ENCODE measurements at places on chromosomes 16 and 17.
A peak's percentile ranks its signal among the peaks of the same experiment; 100 is the strongest.

DNA sequence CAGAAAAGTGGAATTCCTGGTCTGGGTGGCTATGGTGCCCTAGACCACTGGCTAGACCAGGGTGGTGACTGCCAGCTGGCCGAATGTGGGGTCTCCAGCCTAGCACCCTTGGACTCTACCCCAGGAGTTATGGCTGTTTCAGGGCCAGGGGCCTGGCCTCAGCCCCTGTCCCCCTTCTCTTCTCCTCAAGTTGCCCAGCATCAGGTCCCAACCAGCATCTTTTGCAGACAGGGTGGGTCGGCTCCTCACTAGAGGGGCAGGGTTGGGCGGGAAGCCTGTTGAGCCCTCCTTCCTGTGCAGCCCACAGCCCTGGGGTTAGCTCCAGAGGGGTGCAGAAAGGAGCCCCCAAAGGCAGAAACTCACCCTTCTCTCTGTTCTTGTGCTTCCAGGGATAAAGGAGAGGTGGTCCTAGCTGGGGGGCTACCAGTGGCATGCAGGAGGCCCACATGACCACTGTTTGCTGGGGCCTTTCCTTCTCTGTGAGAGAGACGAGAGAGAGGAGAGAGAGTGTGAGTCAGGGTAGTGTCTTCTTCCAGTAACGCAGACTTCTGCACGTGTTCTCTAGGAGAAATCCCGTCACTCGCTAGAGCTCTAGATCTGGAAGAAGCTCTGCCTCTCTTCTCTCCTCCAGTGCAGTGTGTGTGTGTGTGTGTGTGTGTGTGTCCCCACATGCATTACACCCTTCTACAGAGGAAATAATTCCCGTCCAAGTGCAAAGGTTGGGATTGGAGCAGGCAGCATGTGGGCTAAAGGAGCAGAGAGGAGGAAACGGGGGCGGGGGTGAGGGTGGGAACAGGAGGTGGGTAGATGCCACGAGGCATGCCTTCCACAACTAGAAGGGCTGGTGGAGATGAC, 209.4 kb downstream of the SEC14L1 start:
- DNase-seq, result peak; percentile 49

DNA sequence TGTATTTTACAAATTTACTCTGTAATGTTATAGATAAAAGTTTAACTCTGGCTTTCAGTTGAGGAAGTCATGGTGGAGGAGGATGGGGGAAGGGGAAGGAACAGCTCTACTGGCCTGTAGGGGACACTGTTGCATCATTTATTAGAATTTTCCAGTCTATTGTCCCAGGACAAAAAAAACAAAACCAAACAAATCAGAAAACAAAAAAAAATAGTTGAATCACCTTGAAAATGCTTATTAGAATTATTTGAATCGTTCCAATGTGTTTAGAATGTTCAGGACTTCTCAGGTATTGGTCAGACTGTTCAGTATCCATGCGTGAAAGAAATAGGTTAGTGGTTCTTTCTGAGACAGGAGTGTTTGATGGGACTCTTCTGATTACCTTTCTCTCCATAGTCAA, 242.0 kb downstream of the FTO start:
- DNase-seq, result no peak

GRCh38 chr16:75288596-75289120, 37.2 kb upstream of the BCAR1 start:
- no peak for DNase-seq

DNA sequence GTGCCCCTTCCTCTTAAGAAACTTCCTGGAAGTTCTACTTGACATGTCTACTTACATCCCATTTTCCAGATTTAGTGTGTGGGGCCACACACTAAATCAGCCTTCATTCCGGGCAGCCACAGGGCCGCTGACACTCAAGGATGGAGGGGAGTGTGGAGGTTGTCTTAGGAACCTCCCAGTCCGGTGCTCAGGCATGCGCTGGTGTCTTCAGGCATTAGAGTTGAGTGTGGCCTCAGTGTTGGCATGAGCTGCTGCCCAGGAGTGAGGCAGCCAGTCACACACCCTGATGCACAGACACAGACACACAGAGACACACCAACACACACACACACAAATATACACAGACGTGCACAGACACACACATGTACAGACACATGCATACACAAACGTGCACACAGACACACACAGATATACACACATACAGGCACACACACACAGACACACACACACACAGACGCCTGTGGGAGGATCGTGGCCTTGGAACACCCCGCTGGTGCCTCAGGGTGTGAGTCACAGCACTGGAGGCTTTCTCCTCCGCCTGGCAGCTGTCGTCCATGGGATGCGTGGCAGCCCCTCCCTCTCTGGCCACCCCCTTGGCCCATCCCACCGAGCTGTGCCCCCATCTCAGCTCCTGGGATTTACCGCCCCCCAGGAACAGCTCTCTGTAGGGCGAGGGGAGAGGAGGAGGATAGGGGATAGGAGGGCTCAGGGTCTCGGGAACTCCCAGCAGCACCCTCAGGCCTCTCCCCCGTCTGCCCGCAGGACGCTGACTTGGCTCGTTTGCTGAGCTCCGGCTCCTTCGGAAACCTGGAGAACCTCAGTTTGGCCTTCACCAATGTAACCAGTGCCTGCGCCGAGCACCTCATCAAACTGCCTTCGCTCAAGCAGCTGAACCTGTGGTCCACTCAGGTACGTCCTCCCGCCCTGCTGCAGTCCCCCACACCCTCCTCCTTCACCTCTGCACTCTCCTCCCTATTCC, 75.6 kb upstream of the PLCG2 start:
- DNase-seq, result no peak

DNA sequence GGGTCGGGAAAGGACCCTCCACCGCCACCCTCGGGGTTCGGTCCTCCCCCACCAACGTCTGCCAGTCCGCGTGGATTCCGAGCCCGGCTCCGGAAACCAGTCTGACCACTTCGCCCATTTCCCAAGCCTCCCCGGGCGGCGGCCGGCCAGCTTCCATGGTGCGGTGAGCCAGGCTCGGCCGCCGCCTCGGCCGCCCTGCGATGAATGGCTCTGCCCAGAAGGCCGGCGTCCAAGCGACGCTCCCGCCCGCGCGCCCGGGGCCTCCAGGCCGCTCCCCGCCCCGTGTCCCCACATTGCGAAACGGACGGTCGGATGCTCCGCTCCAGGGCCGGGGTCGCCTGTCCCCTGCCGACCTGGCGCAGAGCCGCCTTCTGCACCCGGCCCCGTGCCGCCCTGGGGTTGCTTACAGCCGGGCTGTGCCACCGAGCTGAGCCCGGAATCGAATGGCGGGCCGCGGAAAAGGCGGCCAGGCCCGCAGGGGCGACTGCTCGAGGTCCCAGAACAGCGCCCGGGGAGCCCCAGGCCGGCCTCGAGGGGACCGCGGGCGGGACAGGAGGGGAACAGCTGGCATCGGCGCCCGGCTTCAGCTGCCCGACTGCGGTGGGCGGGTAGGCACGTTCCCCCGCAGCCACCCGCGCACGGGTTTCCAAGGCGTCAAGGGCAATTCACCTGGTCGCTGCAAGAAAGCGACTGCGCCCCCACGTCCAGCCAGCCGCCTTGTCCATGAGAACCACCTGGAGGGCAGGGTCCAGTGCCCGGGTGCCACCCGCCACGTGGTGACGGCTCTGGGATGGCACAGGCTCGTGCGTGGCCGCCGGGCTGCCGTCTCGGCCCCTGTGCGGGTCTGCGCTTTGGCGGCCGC, 18.3 kb upstream of the CBX8 start:
- no peak for DNase-seq

DNA sequence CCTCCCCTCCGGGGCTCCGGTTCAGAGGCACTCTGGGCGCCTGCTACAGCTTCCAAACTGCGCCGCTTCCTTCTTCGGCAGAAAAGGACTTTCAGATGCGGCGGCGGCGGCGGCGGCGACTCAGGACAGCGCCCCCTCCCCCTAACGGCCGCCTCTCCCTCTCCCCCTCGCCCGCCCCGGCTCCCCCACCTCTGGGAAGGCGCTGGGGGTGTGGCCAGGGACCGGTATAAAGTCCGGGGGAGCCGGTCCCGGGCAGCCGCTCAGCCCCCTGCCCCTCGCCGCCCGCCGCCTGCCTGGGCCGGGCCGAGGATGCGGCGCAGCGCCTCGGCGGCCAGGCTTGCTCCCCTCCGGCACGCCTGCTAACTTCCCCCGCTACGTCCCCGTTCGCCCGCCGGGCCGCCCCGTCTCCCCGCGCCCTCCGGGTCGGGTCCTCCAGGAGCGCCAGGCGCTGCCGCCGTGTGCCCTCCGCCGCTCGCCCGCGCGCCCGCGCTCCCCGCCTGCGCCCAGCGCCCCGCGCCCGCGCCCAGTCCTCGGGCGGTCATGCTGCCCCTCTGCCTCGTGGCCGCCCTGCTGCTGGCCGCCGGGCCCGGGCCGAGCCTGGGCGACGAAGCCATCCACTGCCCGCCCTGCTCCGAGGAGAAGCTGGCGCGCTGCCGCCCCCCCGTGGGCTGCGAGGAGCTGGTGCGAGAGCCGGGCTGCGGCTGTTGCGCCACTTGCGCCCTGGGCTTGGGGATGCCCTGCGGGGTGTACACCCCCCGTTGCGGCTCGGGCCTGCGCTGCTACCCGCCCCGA, at the start of gene IGFBP4:
IGFBP4 (plus strand) TSS at position 255 of the 792 bp plus-strand sequence; CDS start at position 541, 286 bp downstream.
- peak; percentile 88 for DNase-seq

DNA sequence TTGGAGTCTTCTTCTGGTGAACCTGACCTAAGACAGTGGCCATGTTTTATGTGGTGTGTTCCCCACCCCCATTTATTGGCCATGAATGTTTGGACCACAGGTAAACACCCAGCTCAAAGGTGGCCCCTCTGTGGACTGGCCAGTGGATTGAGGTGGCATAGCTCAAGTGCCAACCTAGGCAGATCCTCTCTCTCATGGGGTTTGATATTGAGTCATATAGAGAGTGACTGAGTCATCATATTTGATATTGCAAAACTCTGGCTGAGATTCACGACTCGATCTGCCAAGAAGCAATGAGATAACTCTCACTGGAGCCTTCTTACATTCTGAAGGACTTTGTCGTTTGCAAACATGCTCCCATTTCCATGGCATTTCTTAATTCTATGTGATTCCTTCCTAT, 10.5 kb upstream of the TEKT3 start:
- no peak for DNase-seq

- no peak for DNase-seq
These were observed 23.5 kb downstream of the XPO6 start for GRCh38 chr16:28188085-28188916.

DNA sequence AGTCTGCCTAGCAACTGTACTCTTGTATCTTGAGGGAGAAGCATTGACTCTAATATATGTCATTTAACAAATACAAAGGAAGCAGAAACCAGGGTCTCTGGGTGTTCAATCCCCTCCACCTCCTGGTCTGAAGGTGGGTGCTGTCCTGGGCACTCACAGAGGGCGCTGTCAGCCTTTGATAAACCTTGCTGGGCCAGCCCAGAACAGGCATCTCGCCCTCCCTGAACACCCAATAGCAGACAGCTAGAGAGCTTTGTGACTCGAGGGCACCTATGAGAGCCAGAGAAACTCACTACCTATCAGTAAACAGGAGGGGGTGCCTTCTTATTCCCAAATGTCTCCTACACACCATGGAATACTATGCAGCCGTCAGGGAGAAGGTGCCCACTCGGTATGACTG, 6.4 kb upstream of the PIPOX start:
- no peak for DNase-seq

GRCh38 chr16:86050111-86050510, 151.1 kb downstream of the IRF8 start:
- DNase-seq, result no peak

DNA sequence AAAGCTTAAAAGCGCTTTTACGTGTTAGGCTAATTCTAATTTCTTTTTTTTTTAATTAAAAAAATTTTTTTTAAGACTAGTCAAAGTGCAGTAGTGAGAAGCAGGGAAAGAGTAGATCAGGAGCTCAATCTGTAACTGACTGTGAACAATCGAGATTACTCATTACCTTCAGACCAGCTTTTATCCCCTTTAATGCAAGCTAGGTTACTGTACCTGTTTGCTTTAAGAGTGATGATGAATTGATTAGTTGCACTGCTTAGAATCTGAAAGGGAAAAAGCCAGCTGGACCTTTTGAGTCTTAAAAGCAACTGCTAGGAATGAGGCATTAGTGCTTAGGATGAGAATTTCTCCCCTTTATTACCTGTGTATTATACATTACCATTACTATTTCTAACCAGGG, 19.0 kb downstream of the PSMD11 start:
- no peak for DNase-seq

DNA sequence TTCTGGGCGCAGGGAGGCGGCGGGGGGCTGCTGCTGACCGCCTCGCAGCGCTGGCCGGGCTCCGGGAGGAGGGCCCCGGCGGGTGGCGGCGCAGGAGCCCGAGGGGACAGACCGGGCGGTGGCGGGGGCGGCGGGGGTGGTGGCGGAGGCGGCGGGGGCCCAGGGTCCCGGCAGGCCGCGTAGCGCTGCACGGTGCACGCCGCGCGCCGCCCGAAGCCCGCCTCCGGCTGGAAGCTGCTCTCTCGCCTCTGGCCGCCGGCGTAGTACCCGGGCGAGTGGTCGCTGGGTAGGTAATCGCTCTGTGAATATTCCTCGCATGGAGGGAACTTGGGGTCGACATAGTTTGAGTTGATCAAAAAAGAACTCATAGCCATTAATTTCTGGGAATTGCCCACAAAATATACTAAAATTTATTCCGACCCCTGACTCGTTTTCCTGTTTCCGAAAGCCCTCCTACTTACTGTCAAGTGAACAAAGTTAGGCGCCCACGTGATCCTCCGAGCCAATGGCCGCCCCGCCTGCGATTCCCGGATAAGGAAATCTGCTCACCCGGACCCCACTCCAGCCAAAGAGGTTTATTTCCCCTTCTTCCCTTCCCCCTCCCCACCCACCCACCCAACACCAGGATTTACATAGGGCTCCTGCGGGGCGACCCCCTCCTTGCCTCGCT, at the start of gene HOXB4:
HOXB4 (minus strand) TSS at position 405 of the 670 bp plus-strand sequence; CDS start at position 374, 31 bp downstream.
- peak; percentile 93 for DNase-seq

DNA sequence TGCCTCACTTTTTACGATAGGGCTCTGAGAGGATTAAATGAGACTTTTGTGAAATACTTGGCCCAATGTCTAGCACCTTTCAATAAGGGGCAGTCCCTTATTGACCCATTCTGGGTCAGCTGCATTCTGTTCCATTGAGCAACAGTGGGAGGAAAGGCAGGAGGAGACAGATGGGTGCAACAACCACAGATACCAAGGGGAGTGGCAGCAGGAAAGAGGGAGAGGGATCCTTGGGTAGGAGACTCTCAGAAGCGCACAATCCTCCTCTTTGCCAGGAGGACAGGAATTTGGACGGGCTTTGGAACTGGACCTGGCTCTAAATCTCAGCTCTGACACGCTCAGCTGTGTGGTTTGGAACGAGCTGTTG, 3.5 kb downstream of the PIPOX start:
- DNase-seq, result no peak

- no peak for DNase-seq
These were observed 2.3 kb upstream of the SOX9 start for GRCh38 chr17:72118335-72119076.
